ENCODE measurements at places on chromosomes 4 and X.

DNA sequence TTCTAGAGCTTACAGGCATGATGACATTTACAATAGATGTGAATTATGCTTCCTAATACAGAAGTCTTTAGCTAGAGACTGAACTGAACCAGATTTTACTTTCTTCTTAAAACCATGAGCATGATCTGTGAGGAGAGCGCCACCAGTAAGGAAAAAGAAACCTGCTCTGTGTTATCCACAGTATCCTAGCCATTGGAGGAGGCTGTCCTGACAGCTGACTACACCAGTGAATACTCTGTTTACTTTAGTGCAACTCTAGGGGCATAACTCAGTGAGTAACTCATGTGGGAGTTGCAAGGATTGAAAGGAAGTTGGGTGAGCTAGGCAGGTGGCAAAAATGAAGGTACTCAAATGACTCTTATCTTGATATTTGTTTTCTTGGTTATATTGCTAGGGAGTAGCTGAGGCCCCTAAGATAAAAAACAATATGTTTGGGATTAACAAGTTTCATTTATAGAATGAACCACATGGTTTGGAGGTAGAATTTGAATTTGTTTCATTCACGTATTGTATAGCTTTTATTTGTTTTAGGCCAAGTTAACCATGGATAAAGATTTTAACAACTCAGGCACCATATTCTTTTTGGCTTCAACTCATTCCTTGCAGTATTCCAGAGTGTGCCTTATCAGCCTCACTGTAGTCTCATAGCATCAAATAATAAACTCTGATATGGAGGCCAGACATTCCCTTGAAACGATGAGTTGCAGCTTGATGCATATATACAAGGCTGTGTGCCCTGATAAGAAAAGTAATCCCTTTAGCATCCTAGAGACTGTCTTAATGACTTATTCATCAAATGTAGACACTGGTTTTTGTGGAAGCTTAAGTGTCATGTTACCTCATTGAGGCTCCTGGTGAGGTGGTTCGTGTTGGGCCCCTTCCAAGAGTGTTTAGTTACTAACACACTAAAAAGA is 2.5 kb downstream of the BMP3 start:
- no peak for DNase-seq

- no peak for DNase-seq
Measured at GRCh38 chr4:8594097-8595038, 1.8 kb downstream of the CPZ start.

- no peak for DNase-seq
Measured at GRCh38 chrX:45794323-45794994, 593.8 kb upstream of the DIPK2B start.

DNA sequence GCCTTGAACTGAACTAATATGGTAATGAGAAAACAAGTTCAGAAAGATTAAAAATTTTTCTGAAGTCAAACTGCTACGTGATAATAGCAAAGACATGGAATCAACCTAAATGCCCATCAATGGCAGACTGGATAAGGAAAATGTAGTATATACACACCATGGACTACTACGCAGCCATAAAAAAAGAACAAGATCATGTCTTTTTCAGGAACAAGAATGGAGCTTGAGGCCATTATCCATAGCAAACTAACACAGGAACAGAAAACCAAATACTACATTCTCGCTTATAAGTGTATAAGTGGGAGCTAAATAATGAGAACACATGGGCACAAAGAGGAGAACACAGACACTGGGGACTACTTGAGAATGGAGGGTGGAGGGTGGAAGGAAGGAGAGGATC is 4.3 kb upstream of the RPS3A start:
- DNase-seq = no peak

DNA sequence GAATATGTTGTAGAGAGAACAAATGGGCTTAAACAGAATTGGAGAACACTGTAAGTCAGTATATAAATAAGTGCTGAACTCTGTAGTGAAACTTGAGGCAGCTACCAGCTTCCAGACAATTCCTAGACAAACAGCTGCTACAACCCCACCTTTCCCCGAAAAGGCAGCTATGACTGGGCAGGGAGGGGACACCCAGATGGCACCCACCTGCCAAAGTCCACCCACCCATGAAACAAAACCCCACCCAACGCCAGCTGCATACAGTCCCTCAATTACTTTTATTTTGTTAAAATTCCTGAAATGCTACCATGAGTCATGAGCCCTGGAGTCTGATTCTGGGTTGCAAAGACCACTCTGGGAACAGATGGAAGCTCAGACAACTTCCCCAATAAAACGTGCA is 24.4 kb downstream of the RELL1 start:
- no peak for DNase-seq

DNA sequence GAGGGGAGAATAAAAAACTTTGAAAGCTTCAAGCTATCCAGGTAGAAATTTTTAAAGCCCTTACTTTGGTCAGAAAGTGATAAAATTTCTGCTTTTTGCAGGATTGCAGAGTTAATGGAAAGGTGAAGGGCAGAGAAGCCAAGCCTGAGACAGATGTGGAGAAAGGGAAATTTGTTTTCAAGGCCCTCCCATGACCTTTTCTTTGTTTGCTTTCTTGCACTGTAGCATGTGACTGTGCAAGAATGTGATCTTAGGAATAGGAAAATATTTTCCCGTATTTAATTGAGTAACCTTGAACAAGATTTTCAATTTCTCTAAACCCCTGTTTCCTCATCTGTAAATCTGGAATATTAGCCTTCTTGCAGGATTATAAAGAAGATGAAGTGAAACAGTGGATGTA is 307.2 kb downstream of the PPARGC1A start:
- DNase-seq = no peak

DNA sequence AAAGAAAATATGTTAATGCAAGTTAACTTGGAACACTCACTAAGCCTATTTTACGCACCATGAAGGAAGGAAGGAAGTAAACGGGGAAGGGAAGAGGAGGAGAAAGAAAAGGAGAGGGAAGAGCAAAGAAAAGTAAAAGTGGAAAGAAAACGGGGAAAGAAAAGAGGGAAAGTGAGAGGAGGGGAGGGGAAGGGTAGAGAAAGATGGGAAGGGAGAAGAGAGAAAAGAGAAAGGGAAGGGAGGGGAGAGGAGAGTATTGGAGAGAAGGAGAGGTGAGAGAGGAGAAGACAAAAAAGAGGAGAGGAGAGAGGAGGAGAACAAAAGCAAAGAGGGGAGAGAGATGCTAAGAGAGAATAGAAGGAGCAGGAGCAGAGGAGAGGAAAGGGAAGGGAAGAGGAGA is 224.1 kb downstream of the SLITRK2 start:
- DNase-seq = no peak

DNA sequence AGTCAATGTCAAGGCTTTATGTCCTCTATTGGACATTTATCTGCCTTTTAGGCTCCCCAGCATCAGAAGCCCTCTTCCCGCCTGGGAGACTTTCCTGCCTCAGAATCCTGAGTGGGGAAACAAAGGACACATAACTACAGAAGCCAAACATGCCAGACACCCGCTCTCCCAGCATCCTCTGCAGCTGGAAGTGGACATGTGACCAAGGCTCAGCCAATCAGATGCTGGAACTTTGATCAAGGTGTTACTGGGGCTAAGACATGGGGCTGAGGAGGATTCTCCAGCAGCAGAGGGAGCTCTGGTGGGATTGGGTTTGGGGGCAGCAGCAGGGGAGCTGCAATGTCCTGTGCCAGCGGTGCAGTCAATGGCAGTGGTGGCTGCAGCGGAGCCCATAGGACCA is 19.5 kb downstream of the SLC2A9 start:
- no peak for DNase-seq

DNA sequence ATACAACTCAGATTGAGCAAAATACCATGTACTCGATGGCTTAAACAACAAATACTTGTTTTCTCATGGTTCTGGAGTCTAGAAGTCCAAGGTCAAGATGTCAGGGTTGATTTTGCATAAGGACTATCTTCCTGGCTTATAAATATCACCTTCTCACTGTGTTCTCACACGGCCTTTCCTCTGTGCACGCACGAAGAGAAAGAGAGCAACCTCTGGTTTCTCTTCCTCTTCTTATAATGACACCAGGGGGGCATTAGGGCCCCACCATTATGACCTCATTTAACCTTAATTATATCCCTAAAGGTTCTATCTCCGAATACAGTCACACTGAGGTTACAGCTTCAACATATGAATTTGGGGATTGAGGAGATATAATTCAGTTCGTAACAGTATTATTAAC is 504.0 kb downstream of the MAGEE1 start:
- DNase-seq = no peak

DNA sequence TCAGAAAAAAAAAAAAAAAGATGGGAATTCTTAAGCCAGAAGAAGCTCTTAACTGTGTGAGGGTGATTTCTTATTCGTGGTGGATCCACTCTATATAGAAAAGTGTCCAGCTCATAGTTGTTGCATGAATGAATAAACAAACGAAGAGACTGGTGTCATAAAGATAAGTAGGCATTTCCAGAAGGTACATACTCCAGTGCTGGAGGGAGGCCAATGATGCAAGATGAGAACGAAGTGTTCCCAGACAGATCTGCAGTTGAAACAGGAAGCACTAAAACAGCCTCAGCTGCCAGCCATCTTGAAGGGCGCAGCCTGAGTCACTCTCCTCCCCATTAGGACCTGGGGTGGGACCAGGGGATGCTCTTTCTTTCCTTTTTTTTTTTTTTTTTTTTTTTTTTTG is 47.4 kb upstream of the HOPX start:
- no peak for DNase-seq

- no peak for DNase-seq
Measured at GRCh38 chr4:73663576-73663975, 43.3 kb upstream of the RASSF6 start.

GRCh38 chr4:128477540-128477939 is 189.9 kb upstream of the PGRMC2 start:
- DNase-seq = no peak

GRCh38 chr4:111718763-111719559 is 426.3 kb upstream of the FAM241A start:
- no peak for DNase-seq

DNA sequence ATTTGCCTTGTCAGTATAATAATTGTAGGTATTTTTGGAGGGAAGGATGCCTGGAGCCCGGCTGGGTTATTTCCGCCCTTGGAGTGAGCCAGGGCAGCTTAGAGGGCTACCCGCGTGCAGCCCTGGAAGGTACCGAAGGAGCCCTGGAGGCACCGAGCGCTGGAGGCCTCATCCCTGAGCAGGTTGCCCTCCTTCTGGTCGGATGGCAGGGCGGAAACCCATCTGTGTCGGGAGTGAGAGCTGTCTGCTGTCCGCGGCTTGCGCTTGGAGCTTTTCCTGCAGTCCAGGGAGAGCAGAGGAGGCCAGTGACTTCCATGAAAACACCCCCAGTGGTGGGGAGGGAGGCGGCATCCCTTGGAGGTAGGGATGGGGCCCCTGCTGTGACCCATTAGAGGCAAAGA is 122.1 kb downstream of the TBL1X start:
- DNase-seq = no peak

GRCh38 chr4:41122775-41123174 is 91.6 kb downstream of the APBB2 start:
- DNase-seq = no peak

DNA sequence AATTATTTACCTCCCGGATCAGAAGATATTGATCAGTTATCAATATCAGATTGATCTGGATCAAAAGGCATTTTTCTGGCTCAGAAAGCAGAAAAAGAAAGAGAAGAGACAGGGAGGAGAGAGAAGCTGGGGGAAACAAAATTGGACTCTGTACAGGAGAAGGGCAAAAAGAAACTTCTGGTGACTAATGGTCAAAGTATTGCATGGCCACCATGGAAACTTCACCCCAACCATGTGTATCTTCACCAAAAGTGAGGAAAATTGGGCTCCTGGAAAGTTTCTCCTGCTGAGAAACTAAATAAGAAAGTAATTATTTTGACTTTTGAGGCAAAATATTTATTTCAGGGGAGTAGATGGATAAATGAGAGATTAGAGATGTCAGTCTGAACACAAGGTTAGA is 33.9 kb downstream of the RNF150 start:
- DNase-seq = no peak

GRCh38 chr4:16686195-16686594 is 212.2 kb downstream of the LDB2 start:
- DNase-seq = no peak

GRCh38 chr4:59818656-59819055 is 1381.5 kb upstream of the ADGRL3 start:
- no peak for DNase-seq

GRCh38 chr4:140372751-140373327 is 607 bp upstream of the SCOC start:
- DNase-seq = peak; percentile 3

GRCh38 chrX:1273896-1274295 is 5.3 kb downstream of the CSF2RA start:
- no peak for DNase-seq

GRCh38 chr4:96874657-96875056 is 1034.8 kb downstream of the PDHA2 start:
- DNase-seq = no peak

GRCh38 chrX:17707731-17708130 is 29.6 kb upstream of the SCML1 start:
- no peak for DNase-seq

DNA sequence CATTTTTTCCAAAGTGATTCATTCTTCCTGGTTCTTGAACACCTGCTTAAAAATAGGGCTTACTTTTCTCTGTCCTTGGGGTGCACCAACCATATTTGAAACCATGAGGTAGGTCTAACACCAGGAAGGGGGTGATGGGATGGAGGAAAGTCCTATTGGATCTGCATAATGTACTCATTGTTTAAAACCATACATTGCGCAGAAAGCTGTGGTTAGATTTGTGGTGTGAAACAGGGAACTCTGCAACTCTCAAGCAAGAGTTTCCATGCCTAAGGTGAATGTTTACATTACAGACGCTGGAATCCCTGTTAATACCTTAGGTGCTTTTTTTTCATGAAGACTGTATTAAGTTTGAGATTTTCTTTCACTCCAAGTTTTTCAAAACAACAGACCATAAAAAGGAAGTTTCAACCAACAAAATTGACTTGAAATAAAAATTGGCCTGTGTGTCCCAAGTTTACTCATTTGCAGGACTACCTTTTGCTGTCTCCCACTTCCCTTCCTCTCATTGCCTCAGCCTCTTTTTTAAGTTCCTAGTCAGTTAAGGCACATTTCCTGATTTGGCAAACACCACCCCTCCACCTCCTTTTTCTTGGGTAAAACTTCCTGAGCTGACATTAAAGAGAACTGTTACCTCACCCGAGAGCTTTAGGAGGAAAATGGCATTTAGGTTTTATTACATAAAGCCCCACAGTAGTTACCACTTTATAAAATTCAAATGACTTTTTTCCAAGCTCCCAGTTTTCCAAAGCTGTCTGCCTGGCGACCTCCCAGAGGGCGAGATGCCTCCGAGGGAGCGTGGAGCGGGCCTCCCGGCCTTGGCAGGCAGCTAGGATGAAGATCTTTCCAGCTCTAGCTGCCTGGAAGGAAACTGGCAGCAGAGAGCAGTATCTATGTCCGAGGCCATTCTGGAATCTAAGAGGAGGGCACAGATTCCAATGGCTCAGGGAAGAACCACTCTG is 47.9 kb upstream of the RBPJ start:
- DNase-seq = no peak

GRCh38 chr4:73573794-73574528 is 46.3 kb downstream of the RASSF6 start:
- no peak for DNase-seq
